ENCODE measurements at places on chromosomes 2 and 18.

GRCh38 chr18:12531749-12532148 lies 124.0 kb downstream of the PRELID3A start:
- no peak overlapping the region for H3K27ac ChIP-seq
- no peaks in the 10 kb centered on the region for H3K36me3 ChIP-seq
- no peak overlapping the region for H3K4me3 ChIP-seq
- H3K4me1 ChIP-seq = no peaks in the 10 kb centered on the region
- no peaks in the 10 kb centered on the region for H3K27me3 ChIP-seq

- no peak overlapping the region for H3K27ac ChIP-seq
- H3K4me3 ChIP-seq = no peak overlapping the region
- H3K4me1 ChIP-seq = no peaks in the 10 kb centered on the region
- peaks cover 55% of the 10 kb centered on the region for H3K36me3 ChIP-seq
Observed at GRCh38 chr2:24269265-24269664, 91.1 kb downstream of the ITSN2 start.

- H3K27ac ChIP-seq = no peak overlapping the region
- no peaks in the 10 kb centered on the region for H3K4me1 ChIP-seq
- DNase-seq = no peak
- no peak overlapping the region for H3K4me3 ChIP-seq
Observed at GRCh38 chr2:11667194-11667593, 2.8 kb downstream of the NTSR2 start.

DNA sequence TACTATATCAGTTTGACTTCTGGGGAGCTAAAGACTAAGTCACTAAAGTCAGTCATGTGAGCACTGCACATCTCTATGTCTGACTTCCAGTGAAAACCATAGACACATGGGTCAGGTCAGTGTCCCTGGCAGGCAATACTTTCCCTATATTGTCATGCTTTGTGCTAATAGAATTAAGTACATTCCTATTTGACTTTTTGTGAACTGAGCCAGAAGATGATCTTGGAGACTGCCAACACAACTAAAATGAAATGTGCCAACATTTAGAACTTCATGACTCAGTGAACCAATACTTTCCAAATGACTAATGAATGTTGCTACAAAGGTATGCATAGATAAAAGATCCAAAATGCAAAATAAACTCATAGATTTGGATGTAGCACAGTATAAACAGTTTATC lies 820.8 kb upstream of the FAM98A start:
- no peak for DNase-seq
- no peak overlapping the region for H3K4me3 ChIP-seq
- H3K36me3 ChIP-seq = no peaks in the 10 kb centered on the region
- H3K27ac ChIP-seq = no peak overlapping the region
- H3K4me1 ChIP-seq = no peaks in the 10 kb centered on the region

- DNase-seq = no peak
- no peak overlapping the region for H3K4me3 ChIP-seq
- peaks cover 46% of the 10 kb centered on the region for H3K4me1 ChIP-seq
- H3K36me3 ChIP-seq = no peaks in the 10 kb centered on the region
- no peak overlapping the region for H3K27ac ChIP-seq
Observed at GRCh38 chr2:221533299-221533698, 38.8 kb downstream of the EPHA4 start.
